ENCODE measurements at places on chromosomes 3 and 15.

GRCh38 chr3:2790266-2790815, 319.8 kb downstream of the IL5RA start:
- no peak for DNase-seq

DNA sequence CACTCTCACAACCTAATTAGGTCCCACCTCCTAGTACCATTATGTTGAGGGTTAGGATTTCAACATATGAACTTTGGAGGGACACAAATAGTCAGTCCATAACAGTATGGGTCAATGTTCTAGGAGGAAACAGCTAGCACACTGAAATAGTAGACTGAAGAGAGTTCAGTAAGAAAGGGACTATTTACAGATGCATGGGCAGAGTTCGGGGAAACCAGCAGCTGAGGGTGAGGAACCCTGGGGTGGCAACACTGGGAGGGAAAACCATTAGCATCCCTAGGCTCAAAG, 78.0 kb upstream of the PXYLP1 start:
- no peak for DNase-seq

- DNase-seq, result no peak
Measured at GRCh38 chr15:70967646-70968045, 75.0 kb downstream of the LRRC49 start.

- no peak for DNase-seq
Measured at GRCh38 chr15:33722005-33722672, 246.2 kb upstream of the CHRM5 start.

DNA sequence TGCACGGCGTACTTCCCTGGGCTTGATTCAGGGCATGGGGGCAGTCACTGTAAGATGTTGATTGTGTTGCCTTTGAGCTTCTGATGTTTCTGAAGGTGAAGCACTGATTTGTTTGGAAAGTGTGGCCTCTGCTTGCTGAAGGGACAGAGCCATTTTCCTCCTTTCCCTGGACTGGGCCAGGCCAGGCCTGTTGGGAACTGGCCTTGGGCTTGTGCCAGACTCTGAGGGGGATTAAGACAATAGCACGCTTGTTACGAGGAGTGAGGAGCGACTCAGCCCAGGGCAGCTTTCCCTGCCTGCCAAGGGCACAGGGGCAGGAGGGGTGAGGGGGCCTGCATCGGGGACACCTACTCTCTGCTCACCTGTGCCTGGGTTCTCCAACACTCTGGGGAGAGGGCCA, 42.9 kb downstream of the LINGO1 start:
- DNase-seq, result no peak

DNA sequence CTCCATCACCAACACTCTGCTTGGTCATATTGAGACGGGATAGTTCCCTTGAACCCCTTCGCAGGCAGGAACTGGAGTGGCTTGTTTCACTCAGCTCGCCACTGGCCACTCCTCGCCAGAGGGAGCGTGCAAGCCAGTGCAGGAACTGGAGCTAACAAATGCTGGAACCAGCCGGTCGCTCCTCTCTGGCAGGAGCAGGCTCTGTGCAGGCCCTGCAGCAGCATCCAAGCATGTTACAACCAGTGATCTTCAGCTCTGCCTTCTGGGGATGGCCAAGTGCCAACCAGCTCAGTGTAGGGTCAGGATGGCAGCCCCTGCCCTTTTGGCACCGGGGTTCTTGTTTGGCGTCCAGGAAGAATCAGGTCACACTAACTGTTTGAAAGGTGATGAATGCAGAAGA, 329.0 kb upstream of the AZI2 start:
- no peak for DNase-seq

GRCh38 chr3:117427081-117427480, 717.5 kb downstream of the TUSC7 start:
- no peak for DNase-seq

DNA sequence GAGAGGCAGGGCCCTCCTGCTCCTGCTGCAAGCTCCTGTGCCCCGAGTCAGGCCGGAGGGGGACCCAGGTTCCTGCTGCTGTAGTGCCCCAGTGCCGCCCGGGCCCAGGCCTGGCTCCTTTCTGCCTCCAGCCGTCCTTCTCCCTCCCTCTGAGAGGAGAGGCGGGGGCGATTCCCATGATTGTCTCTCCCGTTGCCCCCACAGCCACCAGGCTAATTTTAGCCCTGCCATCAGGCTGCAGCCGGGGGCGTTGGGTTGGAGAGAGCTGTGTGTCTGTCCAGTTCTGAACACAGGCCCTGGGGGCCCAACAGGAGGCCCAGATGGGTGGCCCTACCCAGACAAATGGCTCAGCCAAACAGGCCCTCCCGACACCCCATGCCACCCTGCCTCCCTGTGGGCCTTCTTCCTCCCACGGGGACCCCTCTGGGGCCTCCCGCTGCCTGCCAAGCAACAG, 214.8 kb downstream of the TBC1D2B start:
- DNase-seq, result no peak

DNA sequence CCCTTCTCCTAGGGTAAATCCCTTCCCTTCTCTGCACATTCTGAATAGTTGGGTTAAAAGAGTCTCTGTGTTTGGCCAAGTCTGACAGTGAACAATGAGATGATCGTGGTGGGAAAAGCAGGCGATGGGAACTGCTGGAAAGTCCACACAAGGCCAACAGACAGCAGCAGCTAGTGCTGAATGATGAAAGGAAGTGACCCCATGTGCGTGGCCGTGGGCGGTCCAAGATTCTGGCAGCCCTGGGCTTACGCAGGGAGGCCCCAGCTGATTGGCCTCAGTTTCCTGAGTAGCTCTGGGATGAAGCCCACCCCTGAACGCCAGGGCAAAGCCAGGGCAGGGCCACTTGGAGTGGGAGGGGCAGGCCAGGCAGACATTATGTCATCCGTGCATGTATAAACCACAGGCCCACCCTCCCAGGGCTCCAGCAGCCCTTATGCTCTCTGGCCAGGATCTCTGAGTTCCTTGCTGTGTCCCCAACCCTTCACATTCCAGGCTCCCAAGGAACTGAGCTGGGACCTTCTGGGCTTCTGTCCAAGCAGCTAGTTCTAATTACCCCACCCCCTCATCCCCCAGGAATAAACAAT, 57.8 kb downstream of the CDC25A start:
- no peak for DNase-seq

DNA sequence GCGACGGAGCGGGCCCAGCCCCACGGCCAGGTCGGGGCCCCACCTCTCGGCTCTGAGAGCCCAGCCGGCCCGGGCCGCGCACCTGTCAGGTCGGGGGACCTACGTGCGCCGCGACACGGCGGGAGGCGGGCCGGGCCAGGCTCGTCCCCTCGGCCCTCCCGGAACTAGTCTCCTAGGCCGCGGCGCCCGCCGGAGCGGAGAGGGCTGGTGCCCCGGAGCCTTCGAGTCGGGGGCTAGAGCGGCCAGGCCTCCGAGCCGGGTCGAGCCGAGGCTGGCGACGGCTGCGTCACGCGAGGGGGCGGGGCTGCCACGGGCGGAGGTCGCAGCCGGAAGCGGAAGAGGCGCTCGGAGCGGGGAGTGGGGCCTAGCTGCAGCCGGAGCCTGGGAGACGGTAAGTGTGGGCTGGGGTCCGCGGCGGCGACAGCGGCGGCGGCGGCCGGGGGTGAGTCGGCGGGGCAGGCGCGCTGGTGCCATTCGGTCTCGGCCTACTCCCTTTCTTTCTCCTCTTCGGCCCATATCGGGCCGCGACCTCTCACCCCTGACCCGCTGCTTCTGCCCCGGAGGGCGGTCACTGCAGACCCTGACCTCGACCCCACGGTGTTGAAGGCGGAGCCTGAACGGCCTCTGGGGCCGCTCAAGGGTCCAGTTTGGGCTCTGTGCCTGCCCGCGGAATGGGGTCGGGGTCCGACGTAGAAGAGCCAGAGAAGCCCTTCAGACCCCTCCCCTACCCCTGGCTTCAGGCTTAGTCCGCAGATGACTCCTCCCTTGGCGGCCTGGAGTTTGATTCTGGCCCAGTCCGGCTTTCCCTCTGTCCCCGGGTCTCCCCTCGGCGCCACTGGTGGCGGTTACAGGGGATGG, at the start of gene CLK3:
Gene CLK3 (plus strand): TSS at position 329 of the 858 bp plus-strand sequence. CDS start 3,361 bp downstream, outside the sequence.
- peak; percentile 85 for DNase-seq

All from amniotic stem cell (primary cell).